ENCODE measurements at places on chromosomes 1 and 21.

DNA sequence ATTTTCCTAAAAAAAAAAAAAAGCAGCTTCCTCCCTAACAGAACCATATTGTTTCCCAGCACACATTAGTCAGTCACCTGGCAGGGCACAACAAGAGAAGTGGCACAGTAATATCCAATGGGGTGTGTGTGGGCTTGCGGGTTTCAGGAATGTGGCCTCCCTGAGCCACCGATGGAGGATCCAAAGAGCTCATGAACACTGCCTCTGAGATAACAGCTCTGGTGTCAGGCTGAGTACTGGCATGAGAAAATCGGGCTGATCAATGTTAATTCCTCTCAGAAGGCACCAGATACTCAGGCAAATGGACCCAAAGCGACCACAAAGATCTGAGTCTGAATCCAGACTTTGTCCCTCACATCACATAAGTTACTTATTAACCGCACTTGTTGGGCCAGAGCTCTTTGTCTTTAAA is 2.2 kb upstream of the LYPD8 start:
- DNase-seq, result no peak

DNA sequence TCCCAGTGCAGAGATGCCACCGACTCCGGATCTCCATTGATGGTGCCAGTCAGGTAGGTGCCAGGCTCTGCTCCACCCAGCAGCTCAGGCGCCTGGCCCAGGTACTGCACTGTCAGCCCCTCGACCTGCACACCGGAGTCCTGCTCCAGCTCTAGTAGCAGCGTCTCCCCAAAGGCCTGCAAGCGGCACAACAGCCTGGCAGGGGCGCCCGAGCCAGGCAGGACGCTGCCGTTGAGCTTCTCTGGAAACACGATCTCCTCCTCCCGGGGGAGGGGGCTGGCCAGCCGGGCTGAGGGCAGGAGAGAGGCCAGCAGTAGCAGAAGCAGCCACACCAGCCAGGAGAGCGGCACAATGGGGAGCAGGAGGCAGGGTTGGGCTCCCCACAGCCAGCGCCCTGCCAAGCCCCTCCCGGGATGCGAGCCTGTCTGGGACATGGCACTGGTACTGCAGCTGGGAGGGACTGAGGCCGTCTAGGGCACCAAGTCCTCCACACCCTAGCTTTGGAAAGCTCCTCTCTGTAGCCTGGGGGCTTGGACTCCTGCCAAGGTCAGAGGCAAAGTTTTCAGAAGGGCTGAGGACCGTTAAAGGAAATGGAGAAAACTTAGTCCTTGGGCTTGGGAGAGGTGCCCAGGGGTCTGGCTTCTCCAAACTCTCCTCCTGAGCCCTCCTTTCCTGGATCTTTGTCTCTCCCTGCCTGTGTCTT is 509 bp downstream of the ADAMTS4 start:
- no peak for DNase-seq

- DNase-seq, result peak; percentile 41
Measured at GRCh38 chr1:204398197-204399125, 13.2 kb downstream of the PPP1R15B start.

DNA sequence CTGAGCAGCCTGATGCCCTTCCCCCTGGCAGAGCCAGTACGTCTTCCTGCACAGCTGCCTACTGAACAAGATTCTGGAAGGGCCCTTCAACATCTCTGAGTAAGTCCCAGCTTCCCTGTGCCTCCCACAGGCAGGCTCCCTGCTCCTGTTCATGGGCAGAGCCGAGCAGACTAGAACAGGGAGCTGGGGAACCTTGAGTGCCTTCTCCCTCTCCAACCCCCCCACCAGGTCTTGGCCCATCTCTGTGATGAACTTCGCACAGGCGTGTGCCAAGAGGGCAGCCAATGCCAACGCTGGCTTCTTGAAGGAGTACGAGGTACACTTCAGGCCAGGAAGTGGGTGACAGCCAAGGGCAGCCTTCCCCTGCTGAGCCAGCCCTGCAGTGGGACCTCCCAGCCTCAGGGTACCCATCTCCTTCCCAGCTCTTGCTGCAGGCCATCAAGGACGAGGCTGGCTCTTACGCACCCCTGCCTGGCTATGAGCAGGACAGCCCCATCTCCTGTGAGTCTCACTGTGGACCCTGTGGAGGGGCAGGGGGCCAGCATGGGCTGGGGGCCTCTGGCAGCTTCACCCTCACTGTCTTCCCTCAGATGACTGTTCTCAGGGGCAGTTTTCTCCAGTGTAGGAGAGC is 6.4 kb upstream of the LGR6 start:
- DNase-seq, result no peak

DNA sequence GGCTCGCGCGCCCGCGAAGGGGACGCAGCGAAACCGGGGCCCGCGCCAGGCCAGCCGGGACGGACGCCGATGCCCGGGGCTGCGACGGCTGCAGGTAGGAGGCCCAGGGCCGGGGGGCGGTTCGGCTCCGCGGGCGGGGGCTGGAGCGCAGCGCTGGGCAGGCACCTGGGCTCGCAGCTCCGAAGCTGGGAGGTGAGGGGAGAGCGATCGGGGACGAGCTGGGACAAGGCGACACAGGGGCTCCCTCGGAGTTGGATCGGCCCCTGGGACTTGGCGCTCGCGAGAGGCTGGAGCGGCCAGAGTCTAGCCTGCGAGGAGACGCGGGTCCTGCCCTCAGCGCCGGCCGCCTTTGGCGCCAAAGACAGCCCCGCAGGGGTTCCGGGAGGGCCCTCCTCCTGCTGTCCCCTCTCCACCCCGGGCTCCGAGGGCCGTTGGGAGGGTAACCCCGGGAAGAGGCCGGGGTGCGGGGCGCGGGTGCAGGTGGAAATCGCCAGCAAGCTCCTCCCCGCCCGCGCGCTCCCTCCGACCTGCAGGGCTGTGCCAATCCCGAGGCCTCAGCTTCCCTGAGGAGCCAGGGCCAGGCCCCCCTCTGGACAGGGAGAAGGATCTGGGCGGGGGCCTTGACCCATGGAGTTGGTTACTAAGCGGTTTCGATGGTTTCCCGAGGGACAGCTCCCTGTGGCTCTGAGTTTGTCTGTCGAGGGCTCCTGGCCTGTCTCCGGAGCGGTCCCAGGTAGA is 401 bp downstream of the TP73 start:
- DNase-seq, result no peak

GRCh38 chr1:172781513-172782140 is 122.7 kb downstream of the FASLG start:
- DNase-seq, result no peak

- no peak for DNase-seq
Measured at GRCh38 chr21:31801551-31802219, 69.8 kb upstream of the SCAF4 start.
